ENCODE measurements at places on chromosomes 4 and X.

DNA sequence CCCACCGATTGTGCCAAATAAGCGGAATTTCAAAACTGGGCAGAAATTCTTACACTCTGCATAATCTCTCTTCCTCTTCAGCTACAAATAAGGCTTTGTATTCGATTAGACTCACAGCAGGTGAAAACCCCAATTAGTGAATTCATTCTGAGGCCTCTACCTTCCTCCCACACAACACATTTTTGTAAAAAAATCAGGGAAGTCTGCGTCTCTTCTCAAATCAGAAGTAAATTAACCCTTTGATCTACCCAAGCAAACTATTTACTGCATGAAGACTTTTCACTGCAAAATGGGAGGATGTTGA, 200.6 kb upstream of the FTHL17 start:
- DNase-seq: no peak

GRCh38 chr4:33073811-33074210, 2353.6 kb downstream of the PCDH7 start:
- DNase-seq: peak; percentile 74

GRCh38 chr4:73340917-73341316, 63.2 kb upstream of the ALB start:
- peak; percentile 49 for DNase-seq

DNA sequence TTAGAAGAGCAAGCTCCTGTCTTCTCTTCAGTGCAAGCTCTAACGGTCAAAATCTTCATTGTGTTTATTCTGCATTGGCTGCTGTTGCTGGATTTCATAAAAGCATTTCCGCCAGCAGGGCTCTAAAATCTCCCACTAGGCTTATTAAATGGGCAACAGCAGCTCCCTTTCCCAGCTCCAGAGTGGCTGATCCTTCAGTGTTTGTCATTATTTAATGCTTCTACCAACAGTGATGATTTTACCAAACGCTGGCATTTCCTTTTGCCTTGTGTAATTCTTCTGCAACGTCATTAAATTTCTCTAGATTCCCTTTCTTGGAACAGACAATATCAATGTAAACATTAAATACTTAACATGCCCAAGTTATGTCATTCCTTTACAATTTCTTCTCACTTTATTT, 20.1 kb downstream of the SLC7A11 start:
- peak; percentile 83 for DNase-seq

DNA sequence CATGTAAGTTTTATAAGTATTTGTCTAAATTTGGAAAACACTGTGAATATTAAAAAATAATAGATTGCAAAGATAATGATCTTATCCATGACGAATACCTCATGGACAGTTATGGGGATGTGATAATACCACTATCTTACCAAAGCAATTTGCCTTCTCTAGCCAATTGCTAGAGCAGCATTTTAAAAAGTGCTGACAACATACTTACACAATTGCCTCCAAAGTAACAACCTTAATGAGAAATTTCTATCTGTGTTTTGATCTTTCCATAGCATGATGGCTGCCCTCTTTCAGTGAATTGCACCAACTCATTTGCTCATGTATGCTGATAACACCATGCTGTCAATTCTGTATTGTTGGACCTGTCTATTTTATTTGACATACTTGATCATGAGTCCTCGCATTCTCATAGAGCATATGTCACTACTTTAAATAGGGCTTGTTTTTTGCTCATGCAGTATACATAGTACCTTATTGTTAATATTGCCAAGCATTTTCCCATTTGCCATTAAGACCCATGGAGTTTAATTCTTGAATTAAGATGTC, 87.2 kb downstream of the MMRN1 start:
- no peak for DNase-seq

GRCh38 chrX:103248553-103248952, 6.4 kb downstream of the TCEAL8 start:
- peak; percentile 61 for DNase-seq

- DNase-seq: no peak
Measured at GRCh38 chrX:68932611-68933010, 103.8 kb downstream of the EFNB1 start.

- peak; percentile 2 for DNase-seq
Measured at GRCh38 chrX:28599957-28600356, 12.7 kb downstream of the IL1RAPL1 start.

GRCh38 chr4:114361249-114361648, 237.4 kb upstream of the UGT8 start:
- peak; percentile 17 for DNase-seq

DNA sequence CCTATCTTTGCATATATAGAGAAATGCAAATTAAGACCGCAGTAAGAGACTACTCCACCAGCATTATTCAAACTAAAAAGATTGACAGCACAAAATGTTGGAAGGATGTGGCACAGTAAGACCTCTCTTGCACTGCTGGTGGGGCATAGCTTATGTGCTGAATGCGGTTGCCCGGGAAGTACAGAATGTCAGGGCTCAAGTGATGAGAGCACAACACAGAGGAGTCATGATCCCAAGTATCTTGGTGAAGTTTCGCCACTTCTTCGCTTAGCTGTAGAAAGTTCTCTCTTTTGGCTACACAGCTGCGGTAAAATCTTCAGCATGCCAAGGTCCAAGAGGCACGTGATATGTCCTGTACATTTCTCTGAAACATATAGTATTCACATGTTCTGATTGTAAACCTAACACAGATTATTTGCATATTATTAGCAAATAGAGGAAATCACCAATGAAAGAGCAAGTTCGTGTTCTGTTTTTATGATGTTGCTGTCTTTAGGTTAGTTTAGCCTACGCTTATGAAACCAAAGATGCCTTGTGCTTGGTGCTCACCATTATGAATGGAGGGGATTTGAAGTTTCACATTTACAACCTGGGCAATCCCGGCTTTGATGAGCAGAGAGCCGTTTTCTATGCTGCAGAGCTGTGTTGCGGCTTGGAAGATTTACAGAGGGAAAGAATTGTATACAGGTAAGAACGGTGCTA, 55.0 kb downstream of the HTT-AS start:
- DNase-seq: no peak

DNA sequence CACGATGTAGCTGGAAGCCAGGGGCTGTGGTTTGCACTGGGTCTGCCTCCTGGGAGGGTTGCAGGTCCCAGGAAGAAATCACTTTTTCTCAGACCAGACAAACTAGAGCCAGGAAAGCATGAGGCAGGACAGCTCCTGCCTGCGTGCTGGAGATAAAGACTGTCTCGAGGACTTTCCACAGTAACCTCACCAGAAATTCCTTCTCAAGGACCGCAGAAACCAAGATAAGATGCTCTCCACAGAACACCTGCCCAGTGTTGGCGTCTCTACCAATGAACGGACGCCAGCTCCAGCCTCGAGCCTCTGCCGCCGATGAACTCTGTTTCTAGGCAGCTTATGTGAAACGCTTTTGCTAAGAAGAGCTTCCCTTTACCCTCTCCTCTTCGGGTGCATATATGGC, 76.9 kb upstream of the AFAP1 start:
- no peak for DNase-seq

DNA sequence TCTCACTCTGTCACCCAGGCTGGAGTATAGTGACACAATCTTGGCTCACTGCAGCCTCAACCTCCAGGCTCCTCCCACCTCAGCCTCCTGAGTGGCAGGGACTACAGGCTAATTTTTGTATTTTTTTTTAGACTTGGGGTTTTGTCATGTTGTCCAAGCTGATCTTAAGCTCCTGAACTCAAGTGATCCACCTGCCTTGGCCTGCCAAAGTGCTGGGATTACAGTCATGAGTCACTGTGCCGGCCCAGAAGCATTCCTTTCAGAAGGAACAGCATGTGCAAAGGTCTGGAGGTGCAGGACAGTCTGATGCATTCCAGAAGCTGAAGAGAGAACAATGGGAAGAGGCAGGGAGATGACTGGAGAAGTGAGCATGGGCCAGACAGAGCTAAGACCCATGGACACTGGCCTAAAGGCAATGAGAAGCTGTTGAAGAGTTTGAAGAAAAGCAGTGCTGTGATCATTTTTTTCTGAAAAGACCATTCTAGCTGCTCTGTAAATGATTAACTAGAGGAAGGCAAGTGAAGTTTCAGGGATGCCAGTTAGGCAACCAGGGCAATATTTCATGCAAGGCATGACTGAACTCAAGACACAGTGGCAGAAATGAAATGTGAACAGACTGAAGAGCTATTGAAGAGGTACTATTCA, 43.2 kb downstream of the MANBA start:
- no peak for DNase-seq

GRCh38 chr4:7802093-7802726, 137.5 kb downstream of the AFAP1 start:
- peak; percentile 93 for DNase-seq

DNA sequence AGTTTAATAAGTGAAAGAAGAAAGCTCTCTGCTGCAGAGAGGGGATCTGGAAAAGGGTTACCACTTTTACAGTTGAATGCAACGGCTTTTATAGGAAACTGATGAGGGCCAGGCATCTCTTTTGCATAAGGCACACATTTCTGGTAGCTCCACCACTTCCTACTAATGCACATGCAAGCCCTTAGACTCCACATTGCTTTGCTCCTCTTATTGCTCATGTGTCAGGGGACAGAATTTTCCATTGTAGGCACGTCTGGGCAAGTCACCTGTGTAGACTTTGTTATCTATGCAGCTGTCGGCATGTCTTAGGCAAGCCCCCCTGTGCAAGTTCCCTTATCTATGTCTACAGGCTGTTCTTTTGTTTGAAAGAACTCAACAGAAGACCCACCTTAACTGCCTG, 294.6 kb upstream of the STS start:
- DNase-seq: no peak

GRCh38 chr4:15558561-15558960, 88.9 kb downstream of the CC2D2A start:
- DNase-seq: no peak

DNA sequence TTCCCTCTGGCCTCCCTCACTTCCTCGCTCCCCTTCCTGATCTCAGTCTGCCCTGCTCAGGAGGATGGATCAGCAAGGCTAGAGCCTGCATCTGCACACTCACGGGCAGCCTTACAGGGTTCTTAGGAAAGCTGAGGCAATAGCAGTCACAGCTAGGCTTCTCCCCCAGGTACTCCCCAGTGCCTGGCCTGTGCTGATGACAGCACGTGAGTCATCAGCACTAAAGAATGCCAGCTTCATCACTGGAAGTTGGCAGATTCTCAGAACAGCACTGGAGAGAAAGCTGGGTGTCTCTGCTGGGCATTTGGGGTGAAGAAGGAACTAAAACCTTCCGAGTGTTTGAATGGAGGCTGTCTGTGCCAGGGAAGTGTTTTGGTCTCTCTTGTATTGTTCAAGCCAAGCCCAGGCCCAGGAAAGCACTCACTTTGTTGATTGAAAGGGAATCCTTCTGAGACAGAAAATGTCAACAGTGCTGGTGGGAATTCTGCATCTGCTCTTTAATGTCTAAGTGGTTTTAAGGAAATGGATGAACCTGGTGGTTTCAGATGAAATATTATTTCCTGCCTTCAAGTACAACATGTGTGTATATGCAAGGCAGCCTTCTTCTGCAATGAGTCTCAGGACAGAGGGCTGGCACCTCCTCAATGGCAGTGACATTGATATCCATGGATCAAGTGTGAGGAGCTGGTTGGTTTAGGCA, 73.0 kb upstream of the SCOC start:
- peak; percentile 48 for DNase-seq

GRCh38 chr4:184764601-184765000, 30.7 kb upstream of the CENPU start:
- DNase-seq: no peak

DNA sequence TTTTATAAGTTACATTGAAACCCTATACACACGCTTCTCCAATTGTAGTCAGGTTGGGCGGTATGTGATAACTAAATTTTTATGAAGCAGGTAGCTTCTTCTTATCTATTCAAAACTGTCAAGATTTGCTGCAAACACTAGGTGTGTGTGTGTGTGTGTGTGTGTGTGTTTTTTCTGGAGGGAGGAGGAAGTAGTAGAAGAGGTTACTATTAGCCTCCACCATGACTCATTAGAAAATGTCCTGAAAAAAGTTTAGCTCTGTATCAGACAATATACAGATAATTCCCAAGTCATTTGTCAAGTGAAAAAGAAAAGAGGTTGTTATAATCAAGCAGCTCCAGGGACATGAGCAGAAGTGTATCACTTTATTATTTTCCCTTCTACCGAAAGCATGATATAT, 33.9 kb downstream of the PCDH7 start:
- peak; percentile 22 for DNase-seq

- peak; percentile 75 for DNase-seq
Measured at GRCh38 chr4:182338746-182339145, 95.5 kb downstream of the TENM3 start.

DNA sequence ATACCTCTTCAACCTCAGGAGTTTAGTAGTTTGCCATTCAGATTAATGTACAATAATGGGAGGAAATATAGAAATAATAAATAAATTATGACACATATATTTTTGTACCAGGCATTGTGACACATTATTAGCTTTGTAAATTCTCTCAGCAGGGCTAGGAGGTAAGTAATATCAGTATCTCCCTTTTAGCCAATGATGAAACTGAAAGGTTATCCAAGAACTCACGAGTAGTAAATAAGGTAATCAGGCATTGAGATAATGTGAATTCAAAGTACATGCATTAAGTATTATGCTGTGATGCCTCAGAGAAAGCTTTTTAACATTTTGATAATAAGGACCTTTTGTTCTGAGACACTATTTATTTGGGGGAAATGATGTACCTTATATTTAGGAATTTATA, 5.3 kb upstream of the ARAP2 start:
- no peak for DNase-seq

GRCh38 chr4:124423160-124423559, 289.4 kb downstream of the ANKRD50 start:
- peak; percentile 47 for DNase-seq

- DNase-seq: no peak
Measured at GRCh38 chr4:69518102-69518501, 22.4 kb upstream of the UGT2B4 start.

GRCh38 chr4:187586892-187587291, 408.7 kb upstream of the ZFP42 start:
- DNase-seq: no peak

DNA sequence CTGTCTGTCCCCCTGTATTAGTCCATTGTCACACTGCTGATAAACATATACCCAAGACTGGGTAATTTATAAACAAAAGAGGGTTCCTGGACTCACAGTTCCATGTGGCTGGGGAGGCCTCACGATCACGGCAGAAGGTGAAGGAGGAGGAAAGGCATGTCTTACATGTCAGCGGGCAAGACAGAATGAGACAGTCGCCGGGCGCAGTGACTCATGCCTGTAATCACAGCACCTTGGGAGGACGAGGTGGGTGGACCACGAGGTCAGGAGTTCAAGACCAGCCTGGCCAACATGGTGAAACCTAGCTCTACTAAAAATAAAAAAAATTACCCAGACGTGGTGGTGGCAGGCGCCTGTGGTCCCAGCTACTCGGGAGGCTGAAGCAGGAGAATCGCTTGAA, 24.7 kb downstream of the IL3RA start:
- DNase-seq: no peak

DNA sequence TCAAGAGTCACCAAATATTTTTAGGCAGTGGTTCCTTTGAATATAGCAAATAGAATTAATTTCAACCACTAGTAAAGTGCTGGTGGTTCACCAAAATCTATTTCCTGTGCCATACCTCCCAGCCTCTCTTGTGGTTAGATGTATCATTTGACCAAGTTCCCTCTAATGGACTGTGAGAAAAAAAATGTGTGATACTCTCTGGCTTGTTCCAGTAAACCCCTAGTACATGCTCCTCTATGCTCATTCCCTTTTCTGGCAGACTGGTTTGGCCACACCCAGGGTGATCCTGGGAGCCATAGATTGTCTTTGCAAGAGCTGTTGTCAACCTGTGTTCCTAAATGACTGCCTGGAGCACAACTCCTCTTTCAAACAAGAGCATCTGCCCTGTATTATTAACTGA, 109.5 kb downstream of the FRAS1 start:
- DNase-seq: no peak

GRCh38 chrX:152405561-152405960, 45.6 kb downstream of the GABRA3 start:
- DNase-seq: no peak

- no peak for DNase-seq
Measured at GRCh38 chr4:187665086-187665485, 330.5 kb upstream of the ZFP42 start.

Data from adipocyte (in vitro differentiated cells).